Naive thymus-derived CD8-positive, alpha-beta T cell (primary cell): ENCODE measurements at places on chromosomes 1 and 21.

DNA sequence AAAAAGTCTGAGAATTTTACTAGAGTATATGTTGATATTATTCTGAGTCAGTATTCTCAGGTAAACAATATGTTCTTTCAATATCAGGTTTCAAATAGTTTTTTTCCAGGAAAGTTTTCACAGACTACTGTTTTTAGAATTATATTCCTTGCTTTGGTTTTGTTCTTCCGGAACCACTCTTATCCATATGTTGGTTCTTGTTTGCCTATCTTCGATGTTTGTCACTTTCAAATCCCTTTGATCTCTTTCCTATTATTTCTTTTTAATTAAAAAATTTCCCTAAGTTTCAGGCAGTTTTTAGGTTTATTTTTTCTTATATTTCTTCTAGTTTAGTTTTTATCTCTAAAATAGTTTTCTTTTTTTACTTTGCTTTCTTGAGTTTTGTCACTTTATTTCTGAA is 20.9 kb downstream of the NOS1AP start:
- DNase-seq: no peak

- no peak for DNase-seq
These were observed 3.0 kb downstream of the RWDD3 start for GRCh38 chr1:95236784-95237575.

GRCh38 chr1:211326140-211326527 is 499 bp upstream of the TRAF5 start:
- no peak for DNase-seq

- DNase-seq: no peak
These were observed 116.1 kb downstream of the MRPS6 start for GRCh38 chr21:34189506-34189905.

- no peak for DNase-seq
These were observed 25.6 kb downstream of the DPYD start for GRCh38 chr1:97895278-97895677.

GRCh38 chr1:2416403-2416802 is 4.0 kb upstream of the PEX10 start:
- DNase-seq: peak; percentile 31

- no peak for DNase-seq
These were observed 1.3 kb downstream of the TMEM167B start for GRCh38 chr1:109091839-109092193.

DNA sequence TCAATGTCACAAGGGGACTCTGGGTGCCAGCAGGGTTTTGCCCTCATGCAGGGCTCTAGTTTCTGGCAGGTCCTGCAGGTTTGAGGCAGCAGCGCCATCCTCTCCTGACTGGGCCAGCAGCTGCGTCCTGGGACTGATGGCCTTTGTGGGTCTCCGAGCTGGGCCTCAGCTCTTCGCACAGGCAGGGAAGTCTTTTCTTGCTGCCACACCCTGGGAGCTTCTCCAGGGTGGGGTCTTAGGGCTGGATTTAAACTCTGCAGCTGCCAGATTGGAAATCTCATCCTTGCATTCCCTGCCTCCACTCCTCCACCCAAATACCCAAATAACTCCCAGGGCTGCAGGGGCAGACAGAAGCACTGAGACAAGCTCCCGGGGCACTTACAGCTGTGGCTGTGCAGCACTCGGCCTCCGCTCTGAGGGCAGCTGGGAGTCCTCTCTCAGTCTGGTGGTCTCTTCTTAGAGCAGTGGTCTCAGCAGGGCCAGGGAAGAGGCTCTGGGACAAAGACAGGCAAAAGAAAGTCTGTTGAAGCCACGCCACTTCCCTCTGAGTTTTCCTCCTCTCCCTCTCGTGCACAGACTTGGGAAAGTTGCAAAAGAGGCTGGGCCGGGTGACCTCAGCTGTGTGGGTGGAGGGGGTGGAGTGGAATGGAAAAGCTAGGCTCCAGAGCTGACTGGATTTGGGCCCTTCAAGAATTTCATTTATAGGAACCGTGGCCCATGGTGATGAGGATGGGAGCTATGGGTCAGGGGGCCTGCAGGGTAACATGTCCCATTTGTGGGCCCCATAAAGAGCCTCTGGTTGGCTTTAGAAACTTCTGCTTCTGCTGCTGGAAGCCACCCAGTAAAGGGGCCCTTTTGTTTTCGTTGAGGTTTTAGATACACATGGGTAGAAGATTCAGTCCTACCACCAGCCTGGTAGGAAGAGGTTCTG is at the start of gene RAB7B:
RAB7B (minus strand) TSS at position 525 of the 931 bp plus-strand sequence. CDS start 9,260 bp downstream, outside the sequence.
- no peak for DNase-seq

GRCh38 chr1:186627019-186627418 is 53.2 kb downstream of the PTGS2 start:
- DNase-seq: no peak

- no peak for DNase-seq
These were observed 20.3 kb upstream of the LMX1A start for GRCh38 chr1:165376811-165377311.

GRCh38 chr1:109294481-109294880 is 11.5 kb upstream of the PSRC1 start:
- DNase-seq: no peak

GRCh38 chr1:162856260-162856659 is 4.7 kb downstream of the CCDC190 start:
- no peak for DNase-seq

GRCh38 chr1:61926597-61926996 is 184.3 kb downstream of the PATJ start:
- no peak for DNase-seq

GRCh38 chr1:231171623-231172197 is 9.9 kb downstream of the TRIM67 start:
- no peak for DNase-seq

DNA sequence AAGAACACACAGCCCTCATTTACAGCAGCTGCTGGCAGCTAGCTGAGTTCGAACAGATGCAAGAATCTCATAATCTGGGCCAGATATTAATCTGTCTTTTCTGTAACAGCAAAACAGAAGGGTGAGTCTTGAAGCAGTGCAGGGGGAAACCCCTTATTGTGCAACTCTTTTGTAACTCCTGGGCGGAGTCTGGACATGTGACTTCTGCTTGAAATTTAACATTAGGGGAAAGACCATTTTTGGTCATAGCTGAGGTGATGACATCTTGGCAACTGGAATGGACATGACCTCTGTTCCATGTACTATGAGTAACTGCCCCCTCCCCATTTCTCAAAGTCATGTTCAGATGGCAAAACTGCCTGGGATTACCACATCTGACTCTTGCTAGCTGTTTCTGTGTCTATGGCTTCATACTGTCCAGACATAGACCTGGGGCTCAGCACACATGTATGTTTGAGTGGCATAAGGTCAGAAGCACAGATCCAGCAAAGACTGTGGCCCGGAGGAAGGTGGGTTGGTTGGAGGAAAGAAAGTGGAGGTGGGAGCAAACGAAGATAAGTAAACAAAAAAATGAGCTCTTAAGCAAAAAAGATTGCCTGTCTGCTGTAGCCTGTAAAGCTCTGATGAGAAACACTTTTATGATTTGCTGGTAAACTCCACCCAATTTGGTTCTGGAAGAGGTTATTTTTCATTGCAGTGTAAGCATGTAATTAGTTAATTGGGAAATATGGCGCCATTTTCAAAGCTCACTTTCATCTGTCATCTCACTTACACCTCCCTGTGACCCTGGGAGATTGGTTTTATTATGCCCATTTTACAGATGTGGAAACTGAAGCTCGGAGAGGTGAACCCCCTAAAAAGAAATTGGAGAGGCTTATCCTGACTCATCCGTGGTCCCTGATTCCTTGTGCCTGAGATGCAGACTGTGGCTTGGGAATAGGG is 26.1 kb downstream of the ETS2 start:
- peak; percentile 8 for DNase-seq

DNA sequence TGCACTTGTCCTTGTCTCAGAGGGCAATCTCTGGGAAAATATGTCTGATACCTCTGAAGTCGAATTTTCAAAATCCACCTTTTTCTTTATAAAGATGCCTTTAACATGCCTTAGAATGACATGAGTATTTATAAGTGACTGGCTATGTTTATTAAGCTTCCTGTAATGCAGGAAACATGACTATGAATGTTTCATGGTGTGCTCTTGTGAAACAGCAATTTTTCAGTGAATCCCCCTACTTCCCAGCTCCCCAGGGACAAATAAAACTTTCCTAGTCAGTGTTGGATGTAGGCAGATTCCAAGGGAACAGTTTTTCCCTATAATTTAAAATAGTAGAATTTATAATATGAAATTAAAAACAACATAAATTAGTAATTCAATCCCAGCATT is 437.0 kb downstream of the LMO4 start:
- no peak for DNase-seq

GRCh38 chr1:214634267-214634666 is 31.3 kb downstream of the CENPF start:
- no peak for DNase-seq

GRCh38 chr1:25907601-25908000 is 1.4 kb upstream of the STMN1 start:
- no peak for DNase-seq

DNA sequence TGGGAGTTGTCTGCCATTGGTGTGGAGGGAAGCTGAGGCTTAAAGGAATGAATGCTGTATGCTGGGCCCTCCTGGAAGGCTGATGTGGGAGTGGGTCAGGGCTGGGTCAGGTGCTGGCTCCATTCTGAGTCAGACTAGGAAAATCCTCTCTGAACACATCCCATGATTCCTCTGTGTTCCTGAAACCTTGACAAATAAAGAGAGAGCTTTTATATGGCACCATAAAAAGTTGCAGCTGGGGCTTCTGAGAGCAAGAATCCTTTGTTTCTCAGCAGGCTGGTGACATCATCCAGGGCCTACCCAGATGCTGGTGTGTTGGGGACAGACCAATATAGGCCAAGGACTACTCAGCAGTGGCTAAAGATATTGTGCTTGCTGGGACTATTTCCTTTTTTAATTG is 27.8 kb upstream of the NFASC start:
- no peak for DNase-seq

DNA sequence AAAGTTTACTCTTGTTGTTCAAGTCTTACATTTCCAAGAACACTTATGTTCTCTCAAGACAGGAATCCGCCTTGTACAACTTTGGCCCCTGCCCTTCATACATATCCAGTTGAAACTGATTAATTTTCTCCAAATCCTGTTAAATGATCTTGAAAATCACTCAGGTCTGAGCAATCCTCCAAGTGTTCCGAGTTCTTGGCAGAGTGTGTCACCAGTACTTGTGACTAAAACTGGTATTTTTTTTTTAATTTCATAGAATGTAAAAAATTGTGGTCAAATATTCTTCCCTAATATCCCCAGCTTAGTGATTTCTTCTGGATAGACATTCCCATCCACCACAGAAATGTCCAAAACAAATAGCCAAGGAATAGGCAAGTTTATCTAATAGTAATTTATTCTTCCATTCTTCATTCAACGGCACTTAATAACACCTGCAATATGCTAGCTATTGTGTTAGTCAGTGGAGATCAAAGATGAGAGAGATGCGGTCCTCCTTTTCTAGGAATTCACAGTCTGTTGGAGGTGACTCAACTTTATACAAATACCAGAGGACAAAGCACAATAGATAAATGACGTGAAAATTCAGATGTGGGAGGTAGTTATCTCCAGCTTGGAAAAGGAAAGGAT is 71.4 kb downstream of the DIRAS3 start:
- DNase-seq: no peak

GRCh38 chr1:158689110-158689509 is 2.6 kb upstream of the SPTA1 start:
- no peak for DNase-seq

DNA sequence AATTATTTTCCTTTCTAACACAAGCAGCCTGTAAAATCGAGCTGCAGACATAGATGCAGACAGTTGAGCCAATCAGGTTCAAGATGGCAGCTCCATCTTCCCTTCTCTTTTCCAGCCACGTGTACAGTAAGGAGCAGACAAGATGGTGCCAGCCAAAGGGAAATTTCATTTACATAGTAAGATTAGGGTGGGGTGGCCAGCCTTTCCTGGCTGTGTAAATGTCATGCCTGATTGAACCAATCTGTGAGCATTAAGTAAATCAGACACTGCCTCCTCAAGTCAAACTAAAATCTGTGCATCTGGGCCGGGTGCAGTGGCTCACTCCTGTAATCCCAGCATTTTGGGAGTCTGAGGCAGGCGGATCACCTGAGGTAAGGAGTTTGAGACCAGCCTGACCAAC is 60.2 kb downstream of the TBCE start:
- DNase-seq: no peak

GRCh38 chr1:17539477-17540254 is at the start of gene ARHGEF10L:
Gene ARHGEF10L (plus strand): TSS chr1:17539698. CDS start chr1:17580596, 40,898 bp downstream.
- DNase-seq: no peak

GRCh38 chr1:192538407-192539296 is 36.9 kb upstream of the RGS1 start:
- DNase-seq: no peak
